ENCODE measurements at places on chromosomes 3 and 15. TPM values are rescaled to one million over a fixed set of nuclear protein-coding genes. Genes with fewer than 3 reads are reported as not detected.

TTLL3 gene
- total RNA-seq = 25.4 TPM

TBCCD1 gene
- total RNA-seq = 9.9 TPM

SYNPR gene
- 0.17 TPM for total RNA-seq

GPR160 gene
- 2.4 TPM for total RNA-seq

SLC15A2 gene
- total RNA-seq = 2.1 TPM

MORC1 gene
- total RNA-seq = not detected
